Vagina (tissue), 2 donors: ENCODE measurements at places on chromosomes 7 and 10.

GRCh38 chr7:46424934-46425333 is 503.9 kb upstream of the IGFBP3 start:
- no peak for DNase-seq

DNA sequence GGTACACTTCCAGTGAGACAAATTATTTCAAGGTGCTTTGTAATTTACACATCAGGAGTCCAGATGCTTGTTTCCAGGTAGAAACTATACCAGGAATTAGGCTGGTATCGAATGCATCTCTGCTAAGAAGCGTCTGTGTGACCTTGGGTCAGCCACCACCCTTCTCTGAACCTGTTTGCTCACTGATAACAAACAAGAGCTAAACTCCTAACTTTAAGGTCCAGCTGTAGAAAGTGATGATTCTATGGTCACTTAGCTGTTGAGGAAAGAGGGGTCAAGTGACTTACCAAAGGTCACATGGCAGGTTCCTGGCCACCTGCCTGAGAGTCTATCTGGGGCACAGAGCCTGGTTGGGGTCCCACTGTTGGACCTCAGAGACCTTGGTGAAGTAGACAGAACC is 95.4 kb downstream of the HIF1AN start:
- DNase-seq: no peak

- no peak for DNase-seq
These were observed 2.6 kb upstream of the DLX6 start for GRCh38 chr7:97002555-97003261.

DNA sequence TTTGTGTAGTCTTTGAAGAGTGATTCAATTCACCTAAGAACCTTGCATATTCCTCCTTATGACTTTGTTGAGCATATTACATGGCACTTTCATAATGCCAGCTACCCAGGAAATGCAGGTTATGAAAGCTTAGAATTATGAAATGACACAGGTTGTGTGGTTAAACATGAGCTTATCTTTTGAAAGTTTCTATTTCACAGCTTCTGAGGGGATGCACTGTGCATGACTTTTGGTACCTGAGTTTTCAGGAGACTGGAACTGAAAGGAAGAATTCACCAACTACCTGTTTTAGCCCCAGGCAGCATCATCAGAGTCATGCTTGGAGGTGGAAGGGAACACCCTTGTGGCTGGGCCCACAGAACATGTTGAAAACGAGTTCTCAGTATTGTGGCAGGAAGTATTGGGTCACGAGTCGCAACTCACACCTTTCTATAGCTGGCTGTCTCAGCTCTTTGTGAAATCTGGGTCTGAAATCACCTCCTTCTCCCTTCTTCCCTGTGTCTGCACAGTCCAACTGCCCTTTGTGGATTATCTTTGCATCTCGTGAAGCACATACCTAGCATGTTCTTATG is 228.2 kb downstream of the PTEN start:
- DNase-seq: no peak

- DNase-seq: no peak
These were observed 237.5 kb upstream of the PPP2R2D start for GRCh38 chr10:131663351-131663750.

- DNase-seq: no peak
These were observed 67.4 kb upstream of the ELN start for GRCh38 chr7:73960548-73960947.

DNA sequence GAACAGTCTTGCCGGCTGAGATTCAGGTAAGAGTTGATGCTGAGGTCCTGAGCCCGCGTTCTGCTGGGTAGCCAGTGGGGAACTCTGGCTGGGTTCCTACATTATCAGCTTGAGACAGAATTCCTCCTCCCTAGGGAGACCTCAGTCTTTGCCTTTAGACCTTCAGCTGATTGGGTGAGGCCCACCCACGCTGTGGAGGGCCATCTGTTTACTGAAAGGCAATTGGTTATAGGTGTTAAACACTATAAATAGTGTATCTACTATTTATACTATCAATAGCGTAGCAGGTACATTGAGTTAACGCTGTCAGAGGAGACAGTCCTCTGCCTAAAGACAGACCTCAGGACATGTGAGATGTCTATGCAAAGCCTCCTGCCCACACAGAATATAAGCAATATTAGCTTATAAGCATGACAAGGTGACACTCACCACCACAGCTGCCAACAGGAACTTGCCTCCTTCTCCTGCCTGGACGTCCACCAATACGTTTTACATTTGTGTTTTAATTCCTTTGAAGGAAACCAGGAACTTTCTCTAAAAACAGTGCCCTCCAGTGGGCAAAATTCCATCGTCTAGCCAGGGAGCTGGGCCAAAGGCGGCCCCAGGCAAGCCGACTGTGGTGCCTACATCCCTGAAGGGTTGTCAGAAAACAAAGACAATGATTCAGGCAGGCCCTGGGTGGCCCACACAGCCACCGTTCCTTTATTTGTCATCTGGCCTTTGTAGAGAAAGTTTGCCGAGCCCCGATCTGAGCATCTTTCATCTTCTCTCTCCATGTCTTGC is 58.8 kb downstream of the INSIG1 start:
- DNase-seq: no peak

- DNase-seq: no peak
These were observed 4.5 kb downstream of the ZNF511 start for GRCh38 chr10:133313192-133313591.

DNA sequence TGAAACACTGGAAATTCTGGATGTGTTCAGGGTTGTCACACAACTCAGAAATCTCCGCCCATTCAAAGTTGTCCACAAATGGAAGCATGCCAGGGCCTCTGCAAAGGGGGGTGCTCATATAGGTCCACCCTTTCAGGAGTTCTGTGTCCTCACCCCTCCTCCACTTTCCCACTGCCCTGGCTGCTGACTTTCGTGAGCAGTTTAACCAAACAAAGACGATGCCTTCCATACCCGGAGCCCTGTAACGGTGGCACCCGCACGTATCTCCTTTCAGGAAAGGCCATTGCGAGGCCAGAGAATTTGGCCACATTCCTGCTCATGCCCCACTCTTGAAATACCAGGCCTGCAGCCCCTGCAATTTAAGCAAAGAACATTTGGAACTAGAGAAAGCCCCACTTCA is 1.4 kb downstream of the CPXM2 start:
- DNase-seq: no peak

DNA sequence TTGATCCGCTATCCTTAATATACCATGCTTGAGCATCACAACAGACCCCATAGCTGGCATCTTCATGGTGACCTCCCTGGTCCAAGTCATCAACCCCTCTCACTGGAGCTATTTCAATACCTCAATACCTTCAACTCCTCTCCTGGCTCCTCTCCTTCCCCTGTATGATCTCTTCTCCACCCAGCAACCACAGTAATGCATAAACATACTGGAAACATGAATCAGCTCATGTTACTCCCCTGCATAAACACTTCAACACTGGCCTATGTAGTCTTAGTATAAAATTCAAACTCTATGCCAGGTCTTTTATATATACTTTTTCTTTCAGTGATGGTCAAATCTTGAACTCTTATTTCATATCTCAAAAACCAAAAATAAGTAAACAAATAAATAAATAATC is 31.8 kb upstream of the TMEM273 start:
- no peak for DNase-seq

DNA sequence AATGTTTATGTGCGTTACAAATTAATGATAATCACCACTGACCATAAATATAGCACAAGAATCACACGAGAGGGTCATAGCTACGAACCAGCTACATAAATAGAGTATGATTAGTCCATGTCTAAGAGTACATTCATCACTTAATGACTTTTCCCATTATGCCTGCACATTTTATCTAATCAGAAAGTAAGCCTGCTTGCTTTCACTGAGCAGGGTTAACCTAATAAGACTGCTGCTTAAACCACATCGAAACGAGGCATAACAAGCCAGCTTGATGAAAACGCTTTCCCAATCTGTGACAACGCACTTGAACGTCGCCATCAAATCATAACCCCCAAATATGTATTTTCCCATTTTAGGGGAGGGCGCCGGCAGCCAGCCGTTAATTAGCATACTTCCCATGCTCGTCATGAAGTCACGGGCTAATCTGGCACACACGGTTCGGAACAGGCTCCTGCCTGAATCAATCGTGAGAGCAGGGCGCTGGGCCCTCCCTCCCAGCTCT is 71.5 kb downstream of the EBF3 start:
- DNase-seq: no peak

DNA sequence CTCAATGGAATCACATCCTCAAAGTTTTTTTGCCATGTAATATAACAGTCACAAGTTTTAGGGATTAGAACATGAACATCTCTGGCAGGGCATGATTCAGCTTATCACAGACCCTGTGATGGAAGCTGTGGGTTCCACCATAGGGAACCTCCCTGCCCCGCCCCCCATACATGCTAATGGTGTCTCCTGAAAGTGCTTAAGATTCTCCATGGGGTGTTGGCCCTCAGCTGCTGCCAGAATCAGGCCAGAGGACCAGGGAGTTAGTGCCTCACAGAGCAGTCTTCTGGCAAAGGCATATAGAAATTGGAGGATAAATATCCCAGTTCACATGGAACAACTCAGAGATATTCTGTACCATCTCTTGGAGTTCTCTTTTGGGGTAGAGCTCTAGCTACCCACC is 119.4 kb downstream of the RAB11FIP2 start:
- no peak for DNase-seq

DNA sequence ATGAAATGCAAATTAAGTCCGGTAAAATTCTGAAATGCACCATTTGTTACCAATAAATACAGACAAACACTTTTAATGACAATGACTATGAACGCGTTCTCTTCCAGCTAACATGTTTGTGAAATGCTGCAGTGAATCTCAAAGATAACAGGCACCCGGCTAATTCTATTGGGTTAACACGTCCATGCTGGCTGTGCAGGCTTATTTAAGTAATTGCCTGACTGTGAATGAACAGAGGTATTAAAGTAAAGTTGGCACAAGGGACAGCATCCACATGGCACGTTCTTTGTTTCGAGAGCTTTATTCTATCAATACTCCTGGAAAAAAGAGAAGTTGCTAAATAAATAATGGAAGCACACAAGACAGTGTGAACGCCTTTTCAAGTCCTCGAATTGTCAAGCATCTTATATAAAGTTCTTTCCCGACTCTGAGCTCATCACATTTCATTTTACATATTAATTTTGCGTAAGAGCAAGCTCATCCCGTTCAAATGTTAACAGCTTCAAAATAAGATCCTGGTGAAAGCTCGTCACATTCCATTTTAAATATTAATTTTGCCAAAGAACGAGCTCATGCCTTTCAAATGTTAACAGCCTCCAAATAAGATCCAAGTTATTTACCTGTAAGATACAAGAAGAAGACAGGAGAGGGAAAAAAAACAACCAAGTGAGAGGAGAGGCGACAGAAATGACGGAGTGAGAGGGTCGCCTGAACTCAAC is 111.3 kb upstream of the RHEB start:
- DNase-seq: no peak

GRCh38 chr7:108087778-108088177 is 42.4 kb downstream of the LAMB4 start:
- DNase-seq: no peak

DNA sequence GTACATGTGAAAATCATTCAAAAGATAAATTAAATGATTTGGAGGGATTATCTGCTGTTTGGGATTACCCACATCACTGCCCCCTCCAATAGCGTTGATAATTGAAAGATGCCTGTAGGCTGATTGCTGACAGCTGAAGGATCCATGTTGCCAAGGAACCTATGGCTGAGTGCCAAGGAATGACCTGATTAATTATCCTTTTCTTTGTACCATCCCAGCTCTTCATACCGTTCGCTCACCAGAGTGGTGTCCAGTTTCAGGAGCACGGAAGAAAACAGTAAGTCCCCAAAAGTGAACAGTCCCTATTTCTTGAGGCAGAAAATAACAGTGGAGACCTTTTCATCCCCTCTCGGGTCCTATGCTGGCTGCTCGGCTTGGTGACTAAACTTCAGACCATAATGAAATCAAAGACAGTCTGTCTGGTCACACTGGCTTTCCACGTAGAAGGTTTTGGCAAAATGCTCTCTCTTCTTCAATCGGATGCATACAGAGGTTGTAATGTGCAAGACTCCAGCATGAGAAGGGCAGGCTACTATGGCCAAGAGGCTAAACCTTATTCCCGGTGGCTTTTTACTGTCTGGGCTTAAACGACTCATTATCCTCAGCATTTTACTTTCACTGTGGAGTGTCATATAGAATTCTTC is 108.8 kb downstream of the SPAG6 start:
- DNase-seq: no peak

- DNase-seq: no peak
These were observed 26.6 kb upstream of the PLA2G12B start for GRCh38 chr10:72981028-72981881.

DNA sequence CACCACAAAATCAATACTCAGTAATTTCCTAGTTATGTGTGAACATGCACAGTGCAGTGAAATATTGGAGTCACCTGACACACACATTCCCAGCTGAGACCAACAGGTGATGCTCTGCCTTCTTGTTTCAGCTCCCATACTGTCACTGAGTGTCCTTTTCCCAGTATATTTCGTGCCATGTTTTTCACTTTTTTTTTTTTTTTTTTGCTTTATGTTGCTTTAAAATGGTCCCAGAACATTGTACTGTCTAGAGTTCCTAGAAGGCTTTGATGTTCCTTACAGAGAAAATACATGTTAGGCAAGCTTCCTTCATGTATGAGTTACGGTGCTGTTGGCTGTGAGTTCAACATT is 45.6 kb downstream of the ELAPOR2 start:
- no peak for DNase-seq

DNA sequence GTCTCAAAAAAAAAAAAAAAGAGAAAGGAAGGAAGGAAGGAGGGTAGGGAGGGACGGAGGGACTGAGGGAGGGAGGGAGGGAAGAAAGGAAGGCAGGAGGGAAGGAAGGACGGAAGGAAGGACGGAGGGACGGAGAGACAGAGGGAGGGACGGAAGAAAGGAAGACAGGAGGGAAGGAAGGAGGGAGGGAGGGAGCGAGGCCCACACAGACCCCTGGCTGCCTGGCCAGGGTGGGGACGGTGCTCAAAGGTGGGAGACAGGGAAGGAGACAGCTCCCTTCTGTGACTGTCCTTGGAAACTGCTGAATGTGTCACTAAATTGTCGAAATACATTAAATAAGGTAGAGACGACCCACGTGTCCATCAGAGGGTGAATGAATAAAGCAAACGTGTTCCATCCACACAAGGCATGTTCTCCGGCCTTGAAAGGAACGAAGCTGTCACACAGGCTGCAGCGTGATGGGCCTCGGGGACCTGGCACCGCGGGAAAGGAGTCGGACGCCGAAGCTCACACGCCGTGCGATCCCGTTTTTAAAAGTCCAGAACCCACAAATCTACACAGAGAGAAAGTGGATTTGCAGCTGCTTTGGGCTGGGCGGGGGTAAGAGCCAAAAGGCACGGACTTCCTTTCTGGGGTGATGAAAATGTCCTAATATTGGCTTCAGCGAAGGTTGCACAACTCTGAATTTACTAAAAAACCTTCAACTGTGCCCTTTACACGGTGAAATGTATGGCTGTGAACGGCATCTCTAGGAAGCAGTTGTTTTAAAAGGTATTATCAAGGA is 23.3 kb downstream of the ADAP1 start:
- no peak for DNase-seq

- no peak for DNase-seq
These were observed 35.9 kb downstream of the LRRC4 start for GRCh38 chr7:127995156-127995880.
